Hippocampal formation (tissue), 2 donors: ENCODE measurements at places on chromosomes 12 and 14.

DNA sequence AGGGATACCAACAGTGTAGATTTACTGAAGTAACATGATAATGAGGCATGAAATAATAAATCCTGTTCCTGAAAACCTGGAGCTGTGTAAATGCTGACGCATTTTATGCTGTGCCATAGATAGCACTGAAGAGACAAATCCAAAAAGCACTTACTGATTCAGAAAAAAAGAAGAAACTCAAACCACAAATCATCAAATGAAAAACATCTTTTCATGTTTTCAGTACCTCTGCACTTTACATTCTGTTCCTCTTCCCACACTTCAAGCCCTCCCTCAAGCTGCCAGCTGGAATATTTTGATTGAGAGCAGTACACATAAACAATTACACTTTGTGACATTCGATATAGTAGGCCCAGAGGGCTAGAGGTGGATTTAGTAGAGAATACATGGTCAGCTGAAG, 362.3 kb downstream of the NAV3 start:
- no peak for DNase-seq

DNA sequence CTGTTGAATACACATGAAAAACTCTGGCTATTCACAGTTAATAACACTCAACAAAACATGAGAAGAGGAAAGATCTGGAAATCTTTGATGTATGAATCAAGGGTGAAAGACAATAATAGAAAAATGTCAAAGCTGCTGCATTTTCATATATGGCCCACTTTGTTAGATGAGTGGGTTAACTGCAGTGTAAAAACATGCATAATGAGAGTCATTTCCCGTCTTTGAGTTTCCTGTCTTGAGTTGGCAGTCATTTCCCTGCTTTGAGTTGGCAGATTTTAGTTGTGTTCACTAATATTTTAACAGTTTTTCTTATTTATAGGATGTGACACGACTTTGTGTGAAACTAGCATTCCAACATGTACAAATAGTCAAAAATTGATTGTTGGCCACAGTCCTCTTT, 87.9 kb upstream of the PTPRQ start:
- DNase-seq, result no peak

DNA sequence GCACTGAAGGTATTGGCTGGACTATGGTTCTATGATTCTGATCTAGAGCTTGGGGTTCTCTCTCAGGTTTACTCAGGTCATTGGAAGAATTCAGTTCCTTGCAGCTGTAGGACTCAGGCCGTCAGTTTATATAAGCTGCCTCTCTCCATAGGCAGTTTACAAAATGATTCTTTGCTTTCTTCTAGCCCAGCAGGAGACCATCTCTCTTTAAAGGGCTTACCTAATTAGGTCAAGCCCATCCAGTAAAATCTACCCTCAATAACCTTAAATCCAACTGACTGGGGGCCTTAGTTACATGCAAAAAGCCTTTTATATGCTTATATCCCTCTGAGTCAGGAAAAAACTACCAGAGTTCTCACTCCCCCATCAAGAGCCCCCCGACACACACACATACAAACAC, 80.5 kb upstream of the GARIN6 start:
- no peak for DNase-seq

- DNase-seq, result no peak
These were observed 64.9 kb upstream of the DICER1 start for GRCh38 chr14:95222151-95222631.

DNA sequence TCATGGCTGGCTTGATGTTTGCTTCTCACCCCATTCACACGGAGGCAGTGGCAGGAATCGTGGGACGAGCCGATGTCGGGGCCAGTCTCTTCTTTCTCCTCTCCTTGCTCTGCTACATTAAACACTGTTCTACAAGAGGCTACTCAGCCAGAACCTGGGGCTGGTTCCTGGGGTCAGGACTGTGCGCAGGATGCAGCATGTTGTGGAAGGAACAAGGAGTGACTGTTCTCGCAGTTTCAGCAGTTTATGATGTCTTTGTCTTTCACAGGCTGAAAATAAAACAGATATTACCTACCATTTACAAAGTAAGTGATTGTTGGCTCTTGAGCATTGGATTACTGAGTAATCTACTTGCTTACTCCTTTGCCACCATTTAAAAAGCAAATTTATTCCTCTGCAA, 170.6 kb downstream of the TMTC2 start:
- DNase-seq, result no peak

- no peak for DNase-seq
These were observed 24.1 kb upstream of the UBC start for GRCh38 chr12:124938587-124938986.
